Stimulated activated CD8-positive, alpha-beta memory T cell treated with anti-CD3 and anti-CD28 coated beads, Interleukin-15, amount 100 ng/mL, for 48 hours (primary cell): ENCODE measurements at places on chromosomes 1 and 21.

DNA sequence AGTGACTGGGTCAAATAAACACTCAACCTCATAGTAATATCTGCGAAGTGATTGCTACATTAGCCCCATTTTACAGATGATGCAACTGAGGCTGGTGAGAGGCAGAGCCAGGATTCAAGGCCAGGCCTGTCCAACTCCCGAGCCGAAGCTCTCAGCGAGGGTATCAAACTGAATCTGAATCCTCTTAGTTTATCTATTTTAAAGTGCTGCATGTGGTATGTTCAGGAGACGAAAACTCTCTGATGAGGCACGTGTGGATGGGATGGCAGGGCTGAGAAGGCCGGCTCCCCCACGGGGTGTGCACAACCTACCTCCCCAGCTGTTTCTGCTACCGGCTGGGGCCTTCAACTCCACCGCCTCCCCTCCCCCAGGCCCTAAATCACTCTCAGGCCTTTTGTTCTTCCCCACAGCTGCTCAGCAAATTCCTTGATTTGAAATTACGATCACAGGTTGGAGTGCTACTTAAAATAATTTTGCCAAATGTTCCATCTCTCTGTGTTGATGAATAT is 171.8 kb downstream of the TOMM20 start:
- no peak for DNase-seq

GRCh38 chr1:15937146-15937545 is 38.8 kb downstream of the ZBTB17 start:
- no peak for DNase-seq

- no peak for DNase-seq
Measured at GRCh38 chr1:86289161-86289560, 107.0 kb downstream of the ODF2L start.

GRCh38 chr1:244393604-244394176 is 58.0 kb downstream of the ADSS2 start:
- no peak for DNase-seq

- DNase-seq, result no peak
Measured at GRCh38 chr1:154501423-154502065, 475 bp upstream of the TDRD10 start.

GRCh38 chr1:28114844-28115243 is 26.4 kb upstream of the EYA3 start:
- no peak for DNase-seq

DNA sequence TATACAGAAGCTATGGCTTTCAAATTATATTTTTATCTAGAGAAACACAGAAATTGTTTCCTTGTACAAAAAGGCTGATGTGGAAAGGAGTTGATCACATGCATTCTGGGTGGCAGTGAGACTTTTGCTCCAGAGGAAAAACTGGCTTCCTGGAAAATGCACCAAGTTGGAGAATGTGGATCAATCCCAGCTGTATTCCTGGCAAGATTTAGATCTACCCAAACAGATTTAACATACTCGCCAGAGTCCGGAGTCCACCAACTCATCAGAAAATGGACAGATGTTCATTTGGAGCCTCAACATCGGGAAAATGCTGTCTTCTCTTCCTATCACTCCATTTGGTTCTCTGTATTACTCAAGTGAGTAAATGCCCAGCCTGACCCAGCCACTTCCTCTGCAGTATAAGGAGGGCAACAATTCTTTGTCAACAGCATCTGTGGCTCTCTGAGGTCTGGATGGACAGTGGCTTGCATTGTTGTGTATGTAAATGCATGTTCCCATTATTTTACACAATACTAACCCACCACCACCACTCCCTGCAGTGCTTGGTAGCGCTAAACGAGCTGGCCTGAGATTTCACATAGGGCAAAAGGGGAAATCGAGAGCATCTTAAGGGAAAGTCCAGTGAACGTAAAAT is 226.2 kb upstream of the IRF2BP2 start:
- no peak for DNase-seq

GRCh38 chr1:90862782-90863181 is 145.7 kb upstream of the BARHL2 start:
- DNase-seq, result no peak

DNA sequence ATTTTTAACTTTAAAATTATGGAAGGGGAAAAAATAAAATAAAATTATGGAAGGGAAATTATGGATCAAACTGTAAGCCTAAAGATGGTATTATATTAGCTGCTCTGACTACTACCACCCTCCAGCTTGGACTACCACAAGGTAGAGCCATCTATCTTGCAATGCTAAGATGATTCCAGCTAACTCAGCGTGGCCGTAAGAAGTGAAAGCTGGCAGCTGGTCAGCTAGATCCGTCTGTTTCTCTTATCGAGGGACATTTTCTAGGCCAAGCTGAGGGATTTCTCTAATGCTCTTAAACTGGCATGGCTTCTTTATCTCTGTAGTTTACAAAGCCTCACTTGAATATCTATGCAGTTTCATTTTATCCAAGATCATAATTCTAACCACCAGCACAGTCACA is 31.5 kb downstream of the LYST start:
- DNase-seq, result no peak

DNA sequence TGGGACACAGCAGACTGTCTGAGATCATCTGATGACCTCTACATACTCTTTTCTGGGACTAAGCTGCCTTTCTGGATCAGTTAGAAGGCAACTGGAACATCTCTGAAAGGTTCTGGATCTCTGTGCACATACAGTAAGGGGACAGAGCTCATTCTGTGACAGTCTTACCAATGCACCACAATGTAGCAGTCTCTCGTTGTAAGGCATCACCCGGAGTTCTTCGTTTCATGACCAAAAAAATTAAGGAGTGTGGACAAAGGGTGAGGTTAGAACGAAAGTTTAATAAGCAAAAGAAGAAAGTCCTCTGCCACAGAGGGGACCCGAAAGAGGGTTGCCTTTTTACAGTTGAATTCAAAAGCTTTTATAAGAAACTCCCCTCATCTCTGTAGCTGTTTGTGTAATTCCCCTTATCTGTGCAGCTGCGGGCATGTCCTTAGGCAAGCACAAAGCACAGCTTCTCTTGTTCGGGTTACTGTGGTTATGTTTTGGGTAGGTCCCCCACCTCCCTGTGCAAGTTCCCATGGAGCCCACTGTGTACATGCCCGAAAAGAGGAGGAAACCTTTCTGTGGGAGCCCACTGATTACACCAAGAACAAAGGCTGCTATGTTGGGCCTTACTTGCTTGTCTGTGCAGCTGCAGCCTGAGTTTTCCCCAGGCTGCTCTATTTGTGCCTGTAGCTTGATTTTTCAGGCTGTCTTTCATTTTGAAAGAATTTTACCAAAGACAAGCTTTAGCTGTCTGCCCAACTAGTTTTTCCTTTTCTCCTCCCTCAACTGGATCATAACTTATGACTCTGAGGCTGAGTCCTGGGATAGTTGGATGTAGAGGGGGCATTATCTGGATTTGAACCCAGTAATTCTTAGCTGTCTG is 53.1 kb upstream of the CACNA1E start:
- DNase-seq, result no peak

- no peak for DNase-seq
Measured at GRCh38 chr1:186783193-186783592, 45.6 kb upstream of the PLA2G4A start.

DNA sequence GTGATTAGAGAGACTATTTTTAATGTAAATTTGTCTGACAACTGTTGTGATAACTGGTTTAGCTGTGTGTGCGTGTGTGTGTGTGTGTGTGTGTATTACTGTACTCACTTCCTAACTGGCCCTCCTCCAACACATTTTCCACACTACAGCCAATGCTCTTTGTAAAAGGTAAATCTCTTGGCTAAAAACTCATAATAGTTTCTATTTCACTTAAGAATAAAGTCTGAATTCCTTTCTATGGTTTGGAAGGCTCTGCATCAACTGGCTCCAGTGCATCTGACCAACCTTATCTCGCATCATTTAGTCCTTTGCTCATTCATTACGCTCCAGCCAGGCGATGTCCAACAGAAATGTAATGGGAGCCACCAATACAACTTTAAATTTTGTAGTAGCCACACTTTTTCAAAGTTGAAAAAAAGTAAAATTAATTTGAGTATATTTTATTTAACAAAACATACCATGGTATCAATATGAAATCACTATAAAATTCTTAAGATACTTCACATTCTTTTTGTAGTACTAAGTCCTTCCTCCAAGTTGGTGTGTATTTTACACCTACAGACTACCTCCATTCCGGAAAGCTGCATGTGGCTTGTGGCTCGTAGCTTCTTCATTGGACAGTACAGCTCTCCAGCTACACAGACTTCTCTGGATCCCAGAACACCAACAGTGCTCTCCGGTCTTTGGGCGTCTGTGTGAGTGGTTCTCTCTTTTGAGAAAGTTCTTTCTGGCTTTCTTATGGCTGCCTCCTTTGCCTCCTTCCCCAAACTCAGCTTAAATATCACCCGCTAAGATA is 68.9 kb downstream of the NRIP1 start:
- DNase-seq, result no peak

DNA sequence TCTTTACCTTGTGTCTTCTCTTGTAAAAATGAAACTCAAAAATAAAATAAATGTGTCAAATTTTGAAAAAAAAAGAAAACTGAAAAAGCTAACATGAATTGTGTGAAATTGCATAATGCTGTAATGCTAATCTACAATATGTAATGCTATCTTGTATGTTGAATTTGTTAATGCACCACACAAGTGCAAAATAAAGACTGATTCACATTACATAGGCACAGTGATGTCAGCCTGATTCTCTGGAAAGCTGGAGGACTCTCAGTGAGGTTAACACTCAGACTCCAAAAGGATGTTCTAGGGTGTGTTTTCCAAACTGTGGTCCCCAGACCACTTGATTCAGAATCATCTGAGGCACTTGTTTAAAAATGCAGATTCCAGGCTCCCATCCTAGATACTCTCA is 25.6 kb downstream of the SYT11 start:
- no peak for DNase-seq

GRCh38 chr1:206029484-206029883 is 5.8 kb upstream of the CTSE start:
- no peak for DNase-seq

DNA sequence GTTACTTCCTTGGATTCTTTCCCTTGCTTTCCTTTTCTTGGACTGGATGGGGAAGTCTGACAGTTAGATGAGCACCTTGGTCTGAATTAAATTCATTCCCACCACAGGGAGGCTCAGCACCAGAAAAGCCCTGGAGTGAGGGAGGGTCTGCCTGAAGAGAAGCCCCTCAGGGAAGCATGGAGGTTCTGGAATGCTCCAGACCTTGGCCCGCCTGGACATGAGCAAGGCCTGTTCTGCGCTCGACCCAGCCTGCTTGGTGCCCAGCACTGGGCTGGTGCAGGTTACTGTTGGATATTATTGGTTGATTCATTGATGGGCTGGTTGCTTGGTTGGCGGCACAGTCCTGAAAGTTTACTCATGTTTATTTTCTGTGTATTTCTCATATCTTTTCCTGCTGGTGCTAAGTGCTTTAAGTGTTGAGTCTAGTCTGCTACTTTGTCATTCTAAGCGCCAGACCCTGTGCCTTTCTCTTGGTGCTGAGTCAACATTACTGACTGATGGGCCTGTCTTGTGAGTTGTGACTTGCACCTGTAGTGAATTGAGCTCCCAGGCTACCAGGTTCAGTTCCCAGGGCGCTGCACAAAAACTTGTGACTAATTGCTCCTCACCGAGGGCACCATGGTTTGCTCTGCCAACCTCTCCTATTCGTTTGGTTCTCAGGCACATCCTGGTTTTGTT is 538.5 kb downstream of the KIF26B start:
- no peak for DNase-seq

GRCh38 chr21:46295996-46296752 is 10.0 kb downstream of the YBEY start:
- peak; percentile 59 for DNase-seq

DNA sequence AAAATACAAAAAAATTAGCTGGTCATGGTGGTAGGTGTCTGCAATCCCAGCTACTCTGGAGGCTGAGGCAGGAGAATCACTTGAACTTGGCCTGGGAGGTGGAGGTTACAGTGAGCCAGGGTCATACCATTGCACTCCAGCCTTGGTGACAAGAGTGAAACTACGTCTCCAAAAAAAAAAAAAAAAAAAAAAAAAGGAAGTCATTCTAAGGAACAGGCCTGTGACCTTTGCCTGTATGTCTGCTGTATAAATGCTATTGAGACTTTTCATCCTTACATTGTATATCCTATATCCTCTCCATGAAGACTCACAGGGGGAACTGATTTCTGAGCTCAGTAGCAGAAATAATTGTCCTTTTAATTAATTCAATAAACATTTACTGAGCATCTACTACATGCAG is 7.5 kb upstream of the CTPS1 start:
- DNase-seq, result no peak

- DNase-seq, result peak; percentile 74
Measured at GRCh38 chr21:34889676-34890469, 159.2 kb downstream of the RUNX1 start.

GRCh38 chr1:64320470-64320869 is 117.0 kb downstream of the UBE2U start:
- no peak for DNase-seq

DNA sequence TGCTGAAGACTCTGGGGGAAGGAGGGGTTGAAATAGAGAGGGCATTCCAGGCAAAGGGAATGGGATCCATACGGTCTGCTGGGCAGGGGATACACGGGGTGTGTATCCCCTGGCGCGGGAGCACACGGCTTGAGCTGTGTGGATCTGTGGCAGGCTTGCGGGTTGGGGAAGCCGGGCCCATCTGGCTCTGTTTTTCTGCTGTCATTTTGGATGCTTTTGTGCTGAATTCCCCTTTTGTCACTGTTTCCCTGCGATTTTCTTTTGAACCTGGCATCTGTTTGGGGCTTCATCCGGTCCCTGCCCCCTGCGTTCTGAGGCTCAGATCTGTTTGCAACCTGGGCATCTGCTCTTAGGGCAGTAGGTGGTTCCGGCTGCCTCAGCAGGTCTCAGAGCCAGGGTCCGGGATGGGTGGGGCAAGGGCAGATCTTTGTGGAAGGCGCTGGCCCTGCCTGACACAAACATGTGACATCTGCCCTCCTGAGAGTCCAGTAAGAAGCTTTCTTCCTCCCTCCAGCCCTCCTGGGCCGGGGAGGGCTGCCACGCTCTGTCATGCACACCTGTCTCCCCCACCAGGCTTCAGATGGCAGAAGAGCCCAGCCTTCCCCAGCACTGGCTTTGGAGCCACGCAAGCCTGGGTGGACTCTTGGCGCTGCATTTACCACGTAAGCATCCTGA is 84.0 kb downstream of the IGSF21 start:
- no peak for DNase-seq

DNA sequence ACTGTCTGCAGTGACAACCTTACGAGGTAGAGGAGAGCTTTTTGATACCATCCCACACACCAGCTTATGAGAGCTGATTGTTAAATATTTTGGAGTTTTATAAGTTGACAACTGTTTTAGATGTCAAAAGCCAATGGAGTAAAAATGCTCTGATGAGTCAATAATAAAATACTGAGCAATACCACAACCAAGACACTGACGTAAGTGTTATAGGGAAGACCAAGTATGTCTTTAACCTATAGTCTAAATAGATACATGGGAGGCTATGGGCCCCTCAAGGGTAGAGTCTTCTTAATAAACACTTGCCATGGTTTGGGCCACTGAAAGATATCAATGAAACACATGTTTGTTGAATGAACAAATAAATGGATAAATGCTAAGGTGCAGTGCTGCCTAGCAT is 49.2 kb downstream of the DUSP10 start:
- no peak for DNase-seq
